ENCODE measurements at places on chromosomes 12 and 14.

DNA sequence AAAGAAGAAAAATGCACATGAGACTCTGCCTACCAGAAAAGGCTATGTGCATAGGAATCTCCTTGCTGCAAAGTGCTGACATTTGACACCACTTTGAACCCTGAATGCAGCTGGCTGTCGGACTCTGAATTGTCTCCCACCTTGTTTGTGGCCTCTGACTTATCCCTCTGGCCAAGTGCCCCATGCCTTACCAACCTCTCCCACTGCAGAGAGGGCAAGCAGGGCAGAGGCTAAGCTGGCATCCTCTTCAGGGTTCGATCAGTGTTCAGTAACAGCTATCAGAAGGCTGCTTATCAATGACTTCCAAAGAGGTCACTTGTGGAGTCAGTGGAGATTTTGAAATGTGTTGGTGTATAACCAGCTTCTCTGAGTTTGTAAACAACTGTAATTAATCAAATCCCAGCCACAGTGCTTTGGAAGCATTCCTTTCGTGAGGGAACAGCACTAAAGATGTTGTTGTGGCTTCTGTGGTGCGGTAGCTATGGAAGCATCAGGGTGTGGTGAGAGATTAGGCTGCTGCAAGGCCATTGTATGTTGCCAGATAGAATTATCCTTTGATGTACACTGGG, 22.6 kb upstream of the BMP4 start:
- no peak for DNase-seq

DNA sequence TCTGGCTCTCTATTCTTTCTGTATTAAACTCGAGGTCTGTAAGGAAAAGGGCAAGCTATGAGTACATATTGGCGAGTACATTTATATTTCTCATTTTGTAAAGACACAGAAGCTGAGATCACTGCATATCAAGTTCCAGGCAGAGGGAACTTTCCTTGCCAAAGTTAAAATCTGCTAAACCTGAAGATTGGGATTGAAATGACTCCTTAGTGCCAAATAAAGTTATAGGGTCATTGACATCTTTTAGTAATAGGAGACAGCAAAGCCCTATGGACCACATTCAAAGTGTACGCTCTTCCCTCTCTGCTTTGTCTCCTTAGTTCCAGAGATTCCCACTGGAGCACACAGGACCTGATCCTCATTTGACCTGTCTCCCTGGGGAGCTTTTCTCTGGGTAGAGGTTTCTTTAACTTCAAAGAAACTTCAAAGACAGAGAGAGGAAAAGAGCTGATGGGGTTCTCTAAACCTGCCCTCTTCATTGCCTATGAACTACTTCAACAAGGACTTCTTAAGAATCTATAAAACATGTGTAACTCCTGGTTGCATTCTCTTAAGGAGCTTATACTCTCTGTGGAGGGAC, 42.6 kb upstream of the PTPRR start:
- no peak for DNase-seq

DNA sequence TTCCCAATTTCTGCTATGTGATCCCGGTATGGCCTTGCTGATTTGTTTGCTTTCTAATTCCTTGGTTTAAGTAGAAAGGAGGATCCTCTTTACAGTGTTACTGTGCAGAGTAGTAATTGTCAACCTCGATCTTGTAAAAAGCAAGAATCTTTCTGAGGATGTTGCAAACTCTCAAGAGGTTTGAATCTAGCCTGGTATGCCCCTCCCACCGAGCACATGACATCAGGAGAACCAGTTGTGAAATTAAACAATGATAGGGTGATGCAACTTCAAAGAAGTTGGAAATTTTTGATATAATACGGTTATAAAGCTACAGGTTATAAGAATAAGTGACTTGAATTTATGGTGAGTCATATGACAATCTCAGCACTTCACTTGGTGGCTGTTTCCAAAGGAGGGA, 35.0 kb upstream of the FUT8 start:
- DNase-seq: no peak

DNA sequence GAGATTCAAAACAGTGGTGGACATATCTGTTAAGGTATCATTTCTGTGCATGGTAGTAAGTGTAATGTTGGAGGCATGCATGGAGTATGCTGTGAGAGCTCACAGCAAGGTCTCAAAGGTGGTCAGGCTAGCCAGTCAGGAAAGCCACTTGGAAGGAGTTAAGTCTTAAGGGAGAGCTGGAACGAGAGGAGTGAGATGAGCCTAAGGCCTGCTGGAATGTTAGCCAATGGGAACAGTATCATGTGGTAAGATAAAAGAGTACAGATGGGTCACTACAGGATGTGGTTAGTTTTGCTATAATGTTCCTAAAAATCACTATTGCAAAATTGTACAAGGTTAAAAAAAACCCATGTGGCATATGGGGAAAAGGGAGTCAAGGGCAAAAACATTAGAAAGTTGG, 311.7 kb upstream of the E2F7 start:
- no peak for DNase-seq

Measured in activated T-helper 1 cell treated with Interleukin-2 at 50 U/mL for 16 hours (primary cell).